Pons (tissue), 1 donor: ENCODE measurements at places on chromosomes 3 and 15.

GRCh38 chr15:41032079-41032328, 78.7 kb downstream of the CHAC1 start:
- no peak for DNase-seq

GRCh38 chr15:29133321-29133720, 136.3 kb downstream of the NSMCE3 start:
- DNase-seq = no peak

DNA sequence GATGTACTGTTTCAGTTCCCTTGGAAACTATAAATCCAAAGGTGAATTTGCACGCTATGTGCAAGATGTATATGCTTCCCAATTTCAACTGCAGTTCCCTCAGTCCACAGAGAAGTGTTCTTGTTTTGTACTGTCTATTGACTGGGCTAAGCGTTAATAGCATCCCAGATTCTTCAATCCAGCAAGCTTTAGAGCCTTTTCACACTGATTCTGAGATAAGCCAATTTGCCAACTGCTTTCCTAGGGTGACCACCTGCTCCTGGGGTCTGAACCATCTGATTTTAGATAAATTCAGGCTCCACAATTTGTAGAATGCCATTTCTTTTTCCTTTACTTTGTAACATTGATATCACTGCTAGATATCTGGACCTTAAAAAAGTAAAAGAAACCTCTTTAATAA, 340.1 kb downstream of the PTPRG start:
- DNase-seq = no peak

DNA sequence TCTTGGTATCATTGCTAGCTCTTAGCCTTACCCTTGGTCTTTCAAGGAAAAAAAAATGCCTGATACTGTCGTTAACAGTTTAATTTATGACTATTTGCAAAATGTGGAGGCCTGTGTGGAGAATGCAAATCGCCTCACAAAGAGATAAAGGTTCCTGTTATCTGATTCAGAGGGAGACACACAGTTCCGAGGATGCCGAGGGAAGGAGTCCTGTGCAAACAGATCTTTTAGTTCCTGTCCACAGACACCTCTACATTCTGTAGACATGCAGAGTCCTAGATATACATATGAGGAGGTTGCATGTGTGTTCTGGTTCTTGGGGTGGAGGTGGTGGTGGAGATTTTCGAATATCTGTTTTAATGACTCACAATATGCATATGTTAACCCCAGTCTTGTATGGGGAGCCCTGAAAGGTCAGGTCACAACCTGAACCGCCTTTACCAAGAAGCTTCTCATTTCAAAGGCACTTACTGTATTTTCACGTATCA, 5.7 kb downstream of the NR2F2 start:
- DNase-seq = no peak

DNA sequence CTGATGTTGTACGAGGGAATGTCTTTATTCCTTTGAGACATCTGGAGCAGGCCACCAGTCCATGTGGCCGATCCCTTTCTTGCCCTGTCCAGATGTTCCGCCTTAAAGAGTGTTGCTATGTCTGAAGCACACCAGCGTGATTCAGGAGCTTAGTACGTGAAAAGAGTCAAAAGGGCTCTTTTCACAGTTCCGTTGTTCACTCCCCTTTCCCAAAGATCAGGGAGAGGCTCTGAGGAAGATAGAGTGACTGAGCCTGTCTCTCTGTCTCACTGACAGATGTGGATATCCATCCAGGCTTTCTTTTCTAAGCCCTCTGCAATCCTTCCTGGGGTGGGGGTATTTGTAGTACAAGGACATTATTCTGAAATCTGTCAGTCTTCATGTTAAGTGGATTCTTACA, 262.5 kb upstream of the LRTM1 start:
- DNase-seq = no peak

DNA sequence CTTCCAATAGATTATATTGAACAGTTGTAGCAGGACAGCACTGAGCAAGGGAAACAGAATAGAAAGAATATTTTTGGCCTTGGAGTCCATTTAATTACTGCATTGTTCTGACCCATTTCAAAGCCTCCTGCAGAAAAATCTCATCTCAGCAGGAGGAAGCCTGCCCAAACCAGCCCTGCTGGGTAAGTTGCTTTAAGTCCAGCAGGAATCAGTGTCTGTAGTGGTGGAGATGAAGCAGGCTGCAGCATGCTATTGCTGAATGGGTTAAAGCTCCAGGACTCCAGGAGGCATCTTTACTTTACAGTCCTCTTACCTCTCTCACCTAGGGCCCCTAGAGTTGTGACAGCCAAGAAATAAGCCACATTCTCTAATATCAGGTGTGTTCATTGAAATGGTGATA, 380.3 kb upstream of the THBS1 start:
- no peak for DNase-seq

DNA sequence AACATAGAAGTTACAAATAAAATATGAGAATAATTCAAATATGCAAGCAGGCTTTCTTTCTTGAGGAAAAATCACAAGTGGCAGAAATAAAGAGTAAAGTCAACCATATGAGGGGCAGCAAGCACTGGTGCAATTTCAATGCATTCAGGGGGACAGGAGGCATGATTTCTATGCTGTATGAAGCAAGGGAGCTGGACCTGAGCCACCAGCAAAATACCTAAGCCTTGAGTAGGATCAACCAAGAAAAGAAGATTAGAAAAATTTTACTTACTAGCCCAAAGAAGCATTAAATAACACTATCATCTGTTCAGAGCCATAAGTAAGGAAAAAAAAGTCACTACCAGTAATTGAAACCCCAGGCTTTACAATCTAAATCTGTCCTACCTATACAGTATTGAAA, 6.3 kb downstream of the ADGRG7 start:
- DNase-seq = no peak
